ENCODE measurements at places on chromosomes 11 and 22.

DNA sequence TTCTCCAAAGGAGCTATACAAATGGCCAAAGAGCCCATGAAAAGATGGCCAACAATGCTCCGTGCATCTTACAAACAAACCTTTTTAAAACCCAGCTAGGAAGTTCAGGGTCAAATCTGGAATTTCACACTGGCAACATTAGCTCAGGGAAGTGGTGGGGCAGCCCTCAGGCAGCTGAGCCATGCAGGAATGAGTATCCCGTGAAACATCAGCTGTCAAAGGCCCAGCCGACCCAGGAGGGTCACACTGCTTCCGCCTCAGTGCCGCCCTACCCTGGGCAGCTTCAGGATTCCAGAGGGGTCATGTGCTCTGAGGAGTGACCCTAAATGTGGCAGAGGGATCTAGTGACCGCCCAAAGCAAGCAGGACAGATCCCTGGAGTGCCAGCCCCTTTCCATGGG, 73.4 kb downstream of the LINC01488 start:
- no peak for DNase-seq

GRCh38 chr11:19419808-19420207, 179.1 kb upstream of the E2F8 start:
- DNase-seq: no peak

- no peak for DNase-seq
Observed at GRCh38 chr22:44567846-44568493, 69.9 kb upstream of the RTL6 start.

DNA sequence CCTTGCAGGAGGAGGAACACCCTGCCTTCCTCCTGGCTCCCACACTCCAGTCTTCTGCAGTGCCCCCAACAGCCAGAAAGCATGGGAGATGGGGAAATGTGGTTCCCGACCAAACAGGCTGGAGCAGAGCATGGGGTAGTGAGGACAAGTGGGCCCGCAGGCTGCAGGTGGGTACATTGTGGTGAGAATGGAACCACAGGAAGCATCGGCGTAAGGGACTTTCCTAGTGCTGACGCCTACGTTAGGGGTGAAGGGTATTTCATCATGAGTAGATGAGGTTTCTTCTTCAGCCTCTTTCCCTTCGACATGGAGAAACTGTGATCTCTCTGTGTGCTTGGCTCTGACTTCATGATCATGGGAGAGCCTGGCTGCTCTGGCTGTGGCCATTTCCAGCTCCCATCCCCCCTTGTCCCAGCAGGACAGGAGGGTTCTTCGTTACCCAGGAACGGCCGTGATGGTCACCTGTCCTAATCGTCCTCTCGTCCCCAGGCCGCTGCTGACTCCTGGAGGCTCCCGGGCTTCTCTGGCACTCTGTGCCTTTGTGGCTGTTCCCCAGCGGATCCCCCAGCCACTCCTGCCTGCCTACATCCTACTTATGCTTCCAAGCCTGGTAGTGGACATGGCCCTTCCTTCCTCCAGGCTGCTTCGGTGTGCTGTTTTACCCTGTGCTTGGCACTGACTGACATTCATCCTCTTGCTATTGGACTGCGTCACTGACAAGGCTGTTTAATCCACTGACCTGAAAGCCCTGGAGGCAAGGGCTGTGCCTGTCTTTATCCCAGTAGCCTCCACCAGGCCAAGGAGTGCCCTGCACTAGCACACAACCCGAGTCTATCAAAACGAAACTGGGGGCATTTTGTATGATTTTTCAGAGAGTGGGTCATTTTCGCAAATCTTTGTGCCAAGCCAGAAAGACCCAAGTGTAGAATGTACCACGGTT, 65.2 kb upstream of the CECR2 start:
- no peak for DNase-seq

DNA sequence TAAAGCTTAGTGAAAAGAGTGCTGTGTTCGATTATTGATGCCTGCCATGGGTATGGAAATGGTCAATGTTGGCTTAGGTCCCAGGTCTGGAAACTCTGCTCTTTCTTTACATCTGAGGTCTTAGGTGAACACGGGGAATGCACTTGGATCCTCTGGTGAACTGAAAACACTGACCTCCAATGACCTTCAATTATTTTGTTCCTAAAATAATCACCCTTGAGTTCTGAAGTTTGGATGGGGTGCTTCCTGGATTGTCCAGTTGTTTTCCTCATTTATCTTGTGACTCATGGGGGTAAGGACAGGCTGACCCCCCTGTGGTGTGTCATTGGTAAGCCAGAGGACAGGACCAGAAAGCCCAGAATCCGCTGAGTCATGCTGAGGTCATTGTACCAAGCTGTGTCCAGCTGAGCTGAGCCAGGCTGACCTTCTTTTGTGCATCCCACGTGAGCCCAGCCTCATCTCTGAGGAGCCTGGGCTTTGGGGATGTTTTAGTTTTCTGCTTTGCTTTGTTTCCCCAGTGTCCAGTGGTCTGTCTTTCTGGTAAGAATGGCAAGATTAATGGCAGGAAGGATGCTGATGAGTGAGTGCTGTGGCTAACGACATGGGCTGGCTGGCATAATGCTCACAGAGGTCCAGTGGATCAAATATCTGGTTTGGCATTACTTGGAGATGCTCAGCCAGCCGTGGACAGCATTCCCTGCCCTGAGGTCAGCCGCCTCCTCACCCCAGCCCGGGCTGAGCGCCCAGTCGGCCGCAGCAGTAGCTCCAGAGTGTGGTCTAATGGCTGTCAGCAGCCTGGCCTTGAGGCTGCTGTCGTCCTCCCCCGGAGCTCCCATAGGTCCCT, 35.6 kb downstream of the AMPD3 start:
- peak; percentile 83 for DNase-seq

GRCh38 chr11:115241899-115242298, 262.3 kb downstream of the CADM1 start:
- DNase-seq: no peak

DNA sequence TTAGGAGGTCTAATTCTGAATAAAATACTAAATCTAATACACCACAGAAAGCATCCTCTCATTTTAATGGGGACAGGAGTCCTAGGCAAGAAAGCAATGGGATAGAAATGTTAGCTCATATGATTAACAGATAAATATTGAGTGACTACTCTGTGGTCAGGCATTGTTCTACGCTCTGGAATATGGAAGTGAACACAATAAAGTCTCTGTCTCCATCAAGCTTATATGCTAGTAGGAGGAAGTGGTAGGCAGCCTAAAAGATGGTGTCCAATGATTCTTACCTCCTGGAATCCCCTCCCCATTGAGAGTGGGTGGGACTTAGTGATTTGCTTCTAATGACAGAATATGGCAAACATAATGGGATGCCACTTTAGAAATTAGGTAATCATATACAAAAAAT, 160.3 kb upstream of the PDGFD start:
- DNase-seq: no peak

DNA sequence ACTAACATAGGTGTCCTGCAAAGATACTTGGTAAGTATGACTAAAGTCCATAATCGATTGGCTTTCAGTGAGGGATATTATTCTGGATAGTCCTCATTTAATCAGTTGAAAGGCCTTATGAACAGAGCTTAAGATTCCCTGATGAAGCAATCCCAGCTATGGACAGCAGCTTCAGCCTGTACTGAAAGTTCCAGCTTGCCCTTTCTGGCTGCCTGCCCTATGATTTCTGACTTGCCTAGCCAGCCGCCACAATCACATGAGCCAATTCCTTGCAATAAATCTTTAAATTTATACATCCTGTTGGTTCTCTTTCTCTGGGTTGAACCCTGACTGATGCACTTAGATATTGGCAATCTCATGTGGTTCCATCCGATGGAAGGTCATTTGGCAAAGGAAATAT, 759.0 kb upstream of the API5 start:
- no peak for DNase-seq

DNA sequence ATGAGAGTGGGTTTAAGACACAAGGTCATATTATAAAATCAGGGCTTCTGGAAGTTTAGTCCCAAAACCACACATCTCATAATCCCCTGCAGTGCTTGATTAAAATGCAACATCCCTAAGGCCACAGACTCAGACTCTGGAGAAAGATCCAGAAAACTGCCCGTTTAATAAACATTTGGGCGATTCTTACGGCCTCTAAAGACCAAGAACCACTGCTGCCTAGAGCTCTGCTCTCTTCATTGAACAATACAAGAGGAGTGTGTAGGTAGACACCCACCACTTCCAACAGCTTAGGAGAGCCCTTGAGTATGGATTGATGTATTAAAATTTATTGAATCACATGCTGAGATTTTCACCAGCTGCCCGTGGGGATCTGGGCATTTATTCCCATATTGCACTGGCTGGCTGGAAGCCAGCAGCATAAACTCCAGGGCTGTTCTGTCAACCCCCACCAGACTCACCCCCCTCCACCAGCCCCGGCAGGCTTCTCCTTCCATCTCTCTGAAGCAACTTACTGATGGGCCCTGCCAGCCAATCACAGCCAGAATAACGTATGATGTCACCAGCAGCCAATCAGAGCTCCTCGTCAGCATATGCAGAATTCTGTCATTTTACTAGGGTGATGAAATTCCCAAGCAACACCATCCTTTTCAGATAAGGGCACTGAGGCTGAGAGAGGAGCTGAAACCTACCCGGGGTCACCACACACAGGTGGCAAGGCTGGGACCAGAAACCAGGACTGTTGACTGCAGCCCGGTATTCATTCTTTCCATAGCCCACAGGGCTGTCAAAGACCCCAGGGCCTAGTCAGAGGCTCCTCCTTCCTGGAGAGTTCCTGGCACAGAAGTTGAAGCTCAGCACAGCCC, 749 bp upstream of the BEST1 start:
- DNase-seq: peak; percentile 97

DNA sequence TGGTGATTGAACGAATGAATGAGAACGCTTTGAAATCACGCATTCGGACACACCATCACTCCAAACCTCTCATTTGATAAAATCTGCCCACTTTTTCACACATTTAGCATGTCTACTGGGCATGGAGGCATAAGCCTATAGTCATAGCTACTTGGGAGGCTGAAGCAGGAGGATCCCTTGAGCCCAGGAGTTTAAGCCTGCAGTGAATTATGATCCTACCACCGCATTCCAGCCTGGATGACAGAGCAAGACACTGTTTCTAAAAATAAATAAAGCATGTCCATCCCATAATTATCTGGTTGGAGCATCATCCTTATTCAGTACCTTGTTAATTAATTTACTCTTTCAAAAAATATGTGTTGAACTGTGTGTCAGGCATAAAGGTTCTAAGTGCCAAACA, 3.3 kb upstream of the PICALM start:
- DNase-seq: no peak

GRCh38 chr11:4607096-4607495, 935 bp downstream of the TRIM68 start:
- no peak for DNase-seq

DNA sequence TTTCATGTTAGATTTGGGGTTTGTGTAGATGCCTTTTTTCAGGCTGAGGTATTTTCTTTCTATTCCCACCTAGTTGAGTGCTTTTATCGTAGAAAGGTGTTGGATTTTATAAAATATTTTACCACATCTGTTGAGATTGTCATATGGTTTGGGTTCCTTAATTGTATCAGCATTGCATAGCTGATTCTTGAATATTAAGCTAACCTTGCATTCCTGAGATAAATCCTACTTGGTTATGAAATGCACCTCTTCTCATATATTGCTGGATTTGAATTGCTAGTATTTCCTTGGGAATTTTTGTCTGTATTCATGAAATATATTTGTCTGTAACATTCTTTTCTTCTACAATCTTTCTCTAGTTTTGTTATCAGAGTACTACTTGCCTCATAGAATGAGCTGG, 10.1 kb downstream of the XKR3 start:
- DNase-seq: no peak

GRCh38 chr11:116078101-116078591, 573.9 kb upstream of the CADM1 start:
- no peak for DNase-seq

DNA sequence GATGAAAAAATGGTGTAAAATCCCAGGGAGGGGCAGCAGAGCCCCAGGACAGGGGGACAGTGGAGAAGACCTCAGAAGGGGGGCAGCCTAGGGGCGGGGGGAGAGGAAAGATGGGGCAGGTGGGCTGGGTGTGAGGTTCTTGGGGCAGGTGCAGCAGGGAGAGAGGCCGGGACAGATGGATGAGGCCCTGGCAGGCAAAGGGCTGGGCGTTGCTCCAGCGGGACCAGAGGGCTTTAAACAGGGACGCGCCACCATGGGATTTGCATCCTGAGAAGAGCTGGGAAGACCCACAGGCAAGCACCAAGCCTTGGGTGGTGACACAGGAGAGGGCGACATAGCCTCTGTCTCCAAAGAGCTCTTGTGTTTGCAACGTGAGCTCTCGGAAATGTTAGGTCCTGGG, 1342.8 kb downstream of the TBC1D22A start:
- DNase-seq: no peak

DNA sequence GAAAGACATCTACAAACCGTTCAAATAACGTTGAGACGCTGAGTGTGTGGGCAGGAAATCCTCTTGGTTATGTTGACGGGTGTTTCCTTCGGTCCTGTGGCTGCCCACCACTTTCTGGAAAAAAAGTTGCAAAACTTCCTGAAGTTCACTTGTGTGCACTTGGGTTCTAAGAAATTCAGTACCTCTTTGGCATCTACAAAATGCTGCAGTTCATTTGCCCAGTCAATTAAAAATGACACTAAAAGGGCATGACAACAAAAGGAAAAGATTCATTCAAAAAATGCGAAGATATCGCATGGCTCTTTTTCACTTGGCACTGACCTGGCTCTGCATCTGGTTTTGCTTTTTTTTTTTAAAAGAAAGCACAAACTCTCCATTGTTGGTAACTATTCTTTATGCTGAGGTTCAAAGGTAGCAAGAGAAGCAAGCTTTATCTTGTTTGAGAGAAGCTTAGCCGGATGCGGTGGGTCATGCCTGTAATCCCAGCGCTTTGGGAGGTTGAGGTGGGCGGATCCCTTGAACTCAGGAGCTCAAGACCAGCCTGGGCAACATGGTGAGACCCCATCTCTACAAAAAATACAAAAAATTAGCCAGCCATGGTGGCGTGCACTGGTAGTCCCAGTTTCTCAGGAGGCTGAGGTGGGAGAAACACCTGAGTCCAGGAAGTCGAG, 10.6 kb upstream of the XBP1 start:
- DNase-seq: no peak

DNA sequence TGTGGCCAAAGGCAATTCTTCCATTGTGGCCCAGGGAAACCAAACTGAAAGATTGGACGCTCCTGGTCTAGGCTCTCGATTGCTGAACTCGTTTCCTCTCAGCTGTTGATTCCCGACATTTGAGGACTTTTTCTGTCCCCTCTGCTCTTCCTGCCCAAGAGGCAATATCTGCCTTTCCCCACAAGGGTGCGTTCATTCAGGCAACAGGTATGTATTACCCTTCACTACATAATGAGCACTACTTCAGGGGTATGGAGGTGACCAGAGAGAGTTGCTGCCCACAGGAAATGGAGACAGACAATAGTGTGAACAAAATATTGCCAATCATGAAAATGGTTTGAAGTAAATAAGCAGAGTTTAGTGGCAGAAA, 8.2 kb downstream of the PTH start:
- DNase-seq: no peak

DNA sequence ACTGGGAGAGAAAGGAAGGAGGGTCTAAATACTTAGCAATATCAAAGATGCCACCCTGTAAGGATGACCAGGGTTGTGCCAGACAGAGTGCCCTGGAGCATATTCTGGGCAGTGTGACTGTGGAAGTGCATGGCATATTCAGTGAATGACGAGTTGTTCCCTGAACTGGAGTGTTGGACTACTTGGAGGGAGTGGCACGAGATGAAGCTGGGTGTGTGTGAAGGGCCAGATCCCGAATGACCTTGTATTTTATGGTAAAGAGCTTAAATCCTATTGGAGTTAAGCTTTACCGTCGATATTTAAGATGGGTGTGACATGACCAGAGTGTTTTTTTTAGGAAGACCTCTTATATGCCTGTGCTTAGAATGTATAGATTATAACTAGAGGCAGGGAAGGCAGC, 48.8 kb downstream of the STIM1 start:
- no peak for DNase-seq
